ENCODE measurements at places on chromosomes 12 and 14.

- peak; percentile 26 for DNase-seq
Observed at GRCh38 chr12:92502417-92503028, 200.3 kb upstream of the PLEKHG7 start.

DNA sequence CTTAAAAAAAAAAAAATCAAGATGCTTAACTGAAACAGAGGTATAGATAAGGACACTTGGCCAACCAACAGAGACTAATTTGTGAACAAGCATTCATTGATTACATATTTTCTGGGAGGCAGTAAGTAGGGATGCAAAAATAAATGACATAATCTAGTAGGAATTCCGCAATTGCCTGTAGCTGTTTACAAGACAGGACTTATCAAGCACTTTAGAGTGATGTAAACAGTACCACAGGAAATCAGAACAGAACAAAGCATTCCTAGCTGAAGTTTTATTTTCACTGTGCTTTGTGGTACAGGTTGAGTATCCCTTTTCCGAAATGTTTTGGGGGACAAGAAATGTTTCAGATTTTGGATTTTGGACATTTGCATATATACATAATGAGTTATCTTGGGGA lies 68.2 kb upstream of the FGD4 start:
- no peak for DNase-seq

DNA sequence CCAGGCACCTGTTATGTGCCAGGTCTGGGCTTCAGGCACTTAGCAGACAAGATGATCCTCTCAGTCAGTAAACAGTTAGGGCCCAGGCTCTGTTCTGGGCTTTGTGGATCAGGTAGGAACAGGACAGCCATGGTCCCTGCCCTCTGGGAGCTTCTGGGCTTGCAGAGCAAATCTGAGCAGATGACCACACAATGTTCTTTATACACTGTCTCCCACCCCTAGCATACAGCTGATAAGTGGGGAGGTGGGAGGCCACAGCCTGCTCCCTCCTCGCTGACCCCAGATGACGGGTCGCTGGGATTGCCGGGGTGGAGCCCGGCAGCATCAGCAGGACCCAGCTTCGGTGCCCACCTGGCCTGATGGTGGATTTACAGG lies 53.1 kb upstream of the RIN3 start:
- DNase-seq: no peak

- DNase-seq: no peak
Observed at GRCh38 chr14:21278632-21279031, 1.3 kb upstream of the RPGRIP1 start.

DNA sequence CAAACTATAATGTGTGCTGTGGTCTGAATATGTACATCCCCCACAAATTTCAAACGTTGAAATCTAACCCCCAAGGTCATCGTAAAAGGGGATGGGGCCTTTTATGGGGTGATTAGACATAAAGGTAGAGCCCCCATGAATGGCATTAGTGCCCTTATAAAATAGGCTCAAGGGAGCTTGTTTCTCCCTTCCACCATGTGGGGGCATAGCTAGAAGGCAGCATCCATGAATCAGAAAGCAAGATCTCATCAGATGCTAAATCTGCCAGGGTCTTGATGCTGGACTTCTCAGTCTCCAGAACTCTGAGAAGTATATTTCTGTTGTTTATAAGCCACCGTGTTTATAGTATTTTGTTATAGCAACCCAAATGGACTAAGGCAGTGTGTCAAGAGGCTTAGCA lies 33.4 kb upstream of the IGF1 start:
- DNase-seq: no peak
